ENCODE measurements at places on chromosomes 2 and 18.

DNA sequence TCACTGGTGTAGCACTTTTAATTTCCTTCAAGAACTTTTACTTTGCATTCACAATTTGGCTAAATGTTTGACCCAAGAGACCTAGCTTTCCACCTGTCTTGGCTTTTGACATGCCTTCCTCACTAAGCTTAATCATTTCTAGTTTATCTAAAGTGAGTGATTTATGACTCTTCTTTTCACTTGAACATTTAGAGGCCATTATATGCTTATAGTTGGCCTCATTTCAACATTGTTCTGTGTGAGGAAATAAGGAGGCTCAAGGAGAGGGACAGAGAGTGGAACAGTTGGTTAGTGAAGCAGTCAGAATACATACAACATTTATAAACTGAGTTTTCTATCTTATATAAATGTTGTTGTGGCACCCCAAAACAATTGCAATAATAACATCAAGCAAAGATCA lies 489.3 kb upstream of the CDH2 start:
- no peak for DNase-seq

GRCh38 chr18:23259701-23260681 lies 124.7 kb downstream of the CABLES1 start:
- DNase-seq, result peak; percentile 64

- no peak for DNase-seq
Observed at GRCh38 chr2:169966454-169966853, 139.2 kb downstream of the UBR3 start.

- no peak for DNase-seq
Observed at GRCh38 chr2:33459745-33460144, 16.7 kb upstream of the RASGRP3 start.

GRCh38 chr2:104758199-104758620 lies 95.7 kb upstream of the POU3F3 start:
- DNase-seq, result peak; percentile 25

GRCh38 chr18:79108549-79109215 lies 39.5 kb downstream of the ATP9B start:
- no peak for DNase-seq

DNA sequence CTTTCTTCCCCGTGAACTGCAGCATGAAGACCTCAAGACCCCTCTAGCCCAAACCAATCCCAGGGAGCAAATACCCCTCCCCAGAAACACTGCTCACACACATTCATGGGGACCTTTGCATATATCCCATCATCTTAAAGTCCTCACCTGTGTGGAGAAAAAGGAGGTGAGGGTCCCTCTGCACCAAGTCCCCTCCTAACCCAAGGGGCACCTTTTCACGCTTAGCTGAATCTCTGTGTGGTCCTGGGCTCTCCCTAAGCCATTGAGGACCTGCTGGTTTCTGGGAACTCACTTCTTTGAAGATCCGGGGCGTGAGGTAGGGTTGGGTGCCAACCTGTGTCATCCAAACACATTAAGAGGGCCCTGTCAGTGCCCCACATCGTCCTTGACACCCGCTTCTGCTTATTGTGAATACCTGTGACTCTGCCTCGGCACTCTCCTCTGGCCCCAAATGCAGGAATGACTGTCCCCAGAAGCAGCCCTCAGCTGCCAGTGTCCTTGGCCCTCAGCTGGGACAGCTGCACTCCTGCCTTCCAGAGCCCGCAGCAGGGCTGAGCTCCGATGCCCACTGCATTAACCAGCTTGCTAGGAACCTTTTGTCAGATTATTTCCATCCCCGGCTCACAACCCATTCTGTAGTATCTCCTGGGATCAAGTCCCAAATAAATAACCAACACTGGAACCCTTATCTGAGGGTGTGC lies 41.3 kb upstream of the ITM2C start:
- DNase-seq, result no peak

GRCh38 chr2:179951680-179952079 lies 55.4 kb downstream of the CWC22 start:
- no peak for DNase-seq

DNA sequence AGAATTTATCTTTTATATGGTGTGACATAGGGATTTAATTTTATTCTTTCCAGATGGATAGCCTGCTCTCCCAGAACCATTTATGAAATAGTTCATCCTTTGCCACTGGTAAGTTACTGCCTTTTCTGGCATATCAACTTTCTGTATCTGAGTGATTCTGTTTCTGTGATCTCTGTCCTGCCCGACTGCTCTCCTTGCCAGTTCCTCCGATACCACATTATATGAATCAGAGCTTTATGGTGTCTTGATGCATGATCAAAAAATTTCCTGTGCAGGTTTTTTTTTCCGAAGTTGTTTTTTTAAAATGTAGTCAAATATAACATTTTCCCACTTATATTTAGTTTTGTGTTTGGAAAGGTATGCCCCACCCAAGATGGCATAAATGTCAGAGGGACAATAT lies 242.5 kb downstream of the CYP26B1 start:
- DNase-seq, result no peak

GRCh38 chr2:98454500-98455235 lies 10.0 kb downstream of the INPP4A start:
- no peak for DNase-seq

- no peak for DNase-seq
Observed at GRCh38 chr2:205574001-205574400, 108.3 kb upstream of the NRP2 start.

GRCh38 chr2:228527197-228527881 lies 345.9 kb upstream of the SPHKAP start:
- no peak for DNase-seq

GRCh38 chr18:13136056-13136903 lies 82.3 kb upstream of the LDLRAD4 start:
- DNase-seq, result peak; percentile 19

GRCh38 chr18:245282-245847 lies 22.5 kb downstream of the THOC1 start:
- no peak for DNase-seq

- DNase-seq, result no peak
Observed at GRCh38 chr2:22855081-22855480, 529.9 kb upstream of the KLHL29 start.

DNA sequence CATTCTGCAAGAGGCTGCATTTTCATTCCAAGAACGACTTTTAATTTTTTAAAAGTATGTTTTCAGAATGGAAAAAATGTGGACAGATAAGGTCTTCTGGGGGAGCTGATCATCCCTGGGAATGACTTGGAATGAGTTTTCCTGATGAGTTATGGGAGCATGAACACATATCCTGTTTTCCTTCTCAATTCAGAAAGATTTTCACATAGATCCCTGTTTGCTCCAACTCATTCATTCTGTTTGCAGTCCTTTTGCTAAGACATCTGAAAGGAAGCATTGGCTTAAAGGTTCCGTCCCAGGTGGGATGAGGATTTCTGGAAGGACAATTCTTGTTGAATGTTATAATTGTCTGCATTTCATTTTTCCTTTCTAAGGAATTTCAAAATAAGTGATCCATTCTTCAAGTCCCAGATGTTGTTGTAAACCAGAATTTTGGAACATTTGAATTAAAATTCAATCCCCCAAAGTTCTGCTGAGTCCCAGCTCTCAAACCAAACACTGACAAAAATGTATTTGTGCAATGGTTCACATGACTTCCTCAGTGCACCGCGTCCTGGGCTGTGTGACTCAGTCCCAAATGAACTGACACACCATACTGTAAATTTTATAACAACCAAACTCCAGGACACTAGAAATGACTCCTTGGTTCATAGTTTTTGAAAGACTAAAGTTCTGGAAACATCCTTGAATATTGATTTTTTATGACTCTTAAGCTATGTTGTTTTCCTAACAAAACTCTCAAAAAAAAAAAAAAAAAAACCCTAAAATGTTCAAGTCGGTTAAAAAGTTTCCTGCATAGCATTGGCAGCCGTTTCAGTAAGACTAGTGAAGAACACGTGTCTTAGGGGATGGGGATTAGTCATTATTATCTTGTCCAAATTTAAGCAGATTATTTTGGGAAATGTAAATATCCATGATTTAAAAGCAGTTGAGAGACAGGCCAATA lies 281.8 kb upstream of the TCF4 start:
- peak; percentile 88 for DNase-seq

DNA sequence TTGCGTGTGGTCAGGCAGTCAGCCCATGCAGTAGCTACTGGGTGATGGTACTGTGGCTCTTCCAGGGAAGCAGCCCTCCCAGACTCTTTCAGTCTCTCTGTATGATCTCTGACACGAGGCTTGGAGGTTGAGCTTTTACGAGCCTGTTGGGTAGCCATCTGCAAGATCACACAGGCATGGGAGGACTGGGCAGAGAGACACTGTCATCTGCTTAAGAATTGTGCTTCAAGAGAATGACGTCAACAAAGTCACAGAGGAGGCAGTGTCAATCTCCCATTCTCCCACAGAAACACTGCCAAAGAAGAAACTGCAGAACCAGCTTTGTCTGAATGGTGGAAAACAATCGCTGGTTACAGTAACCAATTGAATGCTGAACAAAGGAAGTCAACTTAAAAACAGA lies 78.4 kb upstream of the MC2R start:
- DNase-seq, result no peak

Data from muscle of arm (tissue), 14 donors.